ENCODE measurements at places on chromosomes 12 and 14.

GRCh38 chr14:52328276-52328675, 14.2 kb downstream of the PTGER2 start:
- no peak for DNase-seq

- no peak for DNase-seq
Measured at GRCh38 chr14:74954232-74954946, 1.0 kb downstream of the PGF start.

DNA sequence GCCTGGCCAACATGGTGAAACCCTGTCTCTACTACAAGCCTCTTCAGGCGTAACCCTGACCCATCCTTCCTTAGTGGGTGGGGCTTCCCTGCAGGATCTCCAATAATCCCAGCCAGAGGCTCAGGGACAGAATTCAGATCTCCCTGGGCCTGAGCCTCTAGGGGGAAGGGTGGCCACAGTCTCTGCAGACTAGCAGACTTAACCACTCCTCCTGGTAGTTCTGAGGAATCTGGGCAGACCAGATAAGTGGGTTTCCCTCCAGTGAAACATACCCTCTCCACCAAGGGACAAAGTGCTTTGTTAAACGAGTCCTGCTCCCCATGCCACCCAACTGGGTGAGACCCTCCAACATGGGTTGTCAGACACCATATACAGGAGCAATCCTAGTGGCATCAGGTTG, 36.6 kb upstream of the TRIM9 start:
- DNase-seq: no peak

GRCh38 chr14:71508901-71509300, 423.3 kb upstream of the RGS6 start:
- no peak for DNase-seq

DNA sequence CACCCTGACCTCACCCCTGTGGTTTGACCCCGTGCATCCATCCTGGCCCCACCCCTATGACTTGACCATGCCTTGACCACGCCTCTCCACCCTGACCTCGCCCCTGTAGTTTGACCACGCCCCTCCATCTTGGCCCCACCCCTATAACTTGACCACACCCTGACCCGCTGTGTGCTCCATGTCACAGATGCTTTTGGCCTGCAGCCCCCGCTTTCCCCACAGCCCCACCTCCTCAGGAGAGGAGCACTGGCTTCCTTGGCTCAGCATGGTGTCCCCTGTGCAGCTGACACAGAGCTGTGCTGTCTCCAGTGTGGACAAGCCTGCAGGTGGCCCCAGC, 269.9 kb upstream of the SFSWAP start:
- DNase-seq: no peak

Measured in stimulated activated CD4-positive, alpha-beta T cell treated with anti-CD3 and anti-CD28 coated beads, Interleukin-1b, Interleukin-23, amount 100 ng/mL, for 48 hours (primary cell).